ENCODE measurements at places on chromosomes 16 and 17.

DNA sequence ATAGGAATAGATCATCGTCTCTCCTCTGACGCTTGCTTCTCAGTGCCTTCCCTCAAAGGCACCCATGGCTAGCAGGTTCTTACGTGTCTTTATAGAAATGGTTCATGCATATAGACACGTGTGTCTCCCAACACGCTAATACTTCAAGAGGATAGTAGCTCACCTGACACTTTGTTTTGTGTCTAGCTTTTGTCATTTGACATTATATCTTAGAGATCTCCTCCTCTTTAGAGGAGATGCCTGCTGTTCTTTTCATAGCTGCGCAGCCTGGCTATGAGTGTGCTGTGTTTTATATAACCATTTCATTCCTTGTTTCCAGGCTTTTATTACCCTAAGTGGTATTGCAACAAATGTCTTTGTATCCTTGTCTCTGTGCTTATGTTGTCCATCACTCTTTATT is 411.7 kb downstream of the CPPED1 start:
- H3K4me1 ChIP-seq: peaks cover 11% of the 10 kb centered on the region
- H3K4me3 ChIP-seq: no peak overlapping the region

DNA sequence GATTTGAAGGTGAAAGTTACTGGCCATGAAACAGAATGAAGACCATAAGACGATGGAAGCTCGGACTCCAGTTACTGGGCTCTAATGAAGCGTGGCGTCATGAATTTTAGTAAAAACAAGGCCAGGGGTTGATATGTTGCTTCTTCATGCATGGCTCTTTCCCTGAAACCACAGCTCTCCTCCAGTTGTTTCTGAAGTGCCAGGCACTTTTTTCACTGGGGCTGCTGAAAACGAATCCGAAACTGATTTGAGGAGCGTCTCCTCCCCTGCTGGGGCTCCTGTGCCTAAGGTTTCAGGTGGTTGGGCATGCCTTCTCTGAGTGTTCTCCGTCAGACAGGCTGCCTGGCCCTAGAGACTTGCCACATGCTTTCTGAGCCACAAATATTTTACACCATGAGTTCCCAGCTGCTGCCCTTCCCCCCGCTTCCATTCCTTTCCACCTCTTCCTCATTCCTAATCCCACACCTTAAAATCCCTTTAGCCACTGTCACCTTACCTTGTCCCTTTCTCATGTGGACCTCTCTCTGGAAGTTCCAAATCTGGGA is 3.7 kb upstream of the MYL4 start:
- H3K27ac ChIP-seq: peak overlapping the region; percentile 36
- H3K36me3 ChIP-seq: no peaks in the 10 kb centered on the region
- H3K27me3 ChIP-seq: no peaks in the 10 kb centered on the region
- DNase-seq: no peak
- peaks cover 23% of the 10 kb centered on the region for H3K4me1 ChIP-seq
- no peak overlapping the region for H3K4me3 ChIP-seq

- H3K27me3 ChIP-seq: no peaks in the 10 kb centered on the region
- peaks cover 91% of the 10 kb centered on the region for H3K36me3 ChIP-seq
- H3K4me3 ChIP-seq: no peak overlapping the region
- H3K4me1 ChIP-seq: no peaks in the 10 kb centered on the region
- H3K27ac ChIP-seq: no peak overlapping the region
Observed at GRCh38 chr17:28612531-28612930, 1.5 kb downstream of the RSKR start.

DNA sequence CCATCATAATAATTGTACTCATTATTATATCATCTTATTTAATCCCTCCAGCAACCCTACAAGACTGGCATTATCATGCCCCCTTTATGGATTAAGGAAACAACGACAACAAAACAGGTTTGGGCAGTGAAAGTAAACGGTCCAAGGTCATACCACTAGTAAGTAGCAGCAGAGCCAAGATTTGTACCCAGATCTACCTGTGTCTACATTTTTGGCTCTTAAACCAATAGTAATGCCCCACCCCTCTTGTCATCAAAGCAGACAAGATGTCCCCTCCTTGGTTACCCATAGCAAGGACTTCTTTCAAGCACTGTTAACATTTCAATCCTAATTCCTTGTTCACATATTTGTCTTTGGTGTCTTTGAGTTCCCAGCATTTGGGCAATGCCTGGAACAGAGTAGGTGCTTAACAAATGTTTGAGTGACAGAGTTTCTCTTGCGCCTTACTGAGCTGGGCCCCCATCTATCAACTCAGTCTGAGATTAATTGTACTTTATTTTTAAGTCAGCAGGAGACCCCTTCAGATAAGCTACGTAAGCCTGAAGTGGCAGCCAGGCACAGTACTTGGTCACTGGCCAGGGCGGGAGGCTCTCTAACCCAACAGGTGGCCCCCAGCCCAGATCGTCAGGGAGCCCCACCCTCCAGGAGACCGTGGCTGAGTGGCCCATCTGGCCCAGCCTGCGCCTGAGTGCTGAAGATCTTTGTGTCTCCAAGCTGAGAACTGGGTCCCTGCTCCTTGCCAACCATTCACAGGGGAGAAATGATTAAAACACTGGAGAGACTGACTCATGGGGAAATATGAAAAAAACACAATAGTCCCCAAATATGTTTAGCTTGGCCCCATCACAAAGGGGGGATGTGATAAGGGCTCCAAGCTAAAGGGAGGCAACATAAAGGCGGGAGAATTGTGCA is 75.8 kb downstream of the AXIN2 start:
- no peaks in the 10 kb centered on the region for H3K4me1 ChIP-seq
- H3K4me3 ChIP-seq: no peak overlapping the region
- H3K27ac ChIP-seq: no peak overlapping the region
- no peak for DNase-seq
- H3K36me3 ChIP-seq: no peaks in the 10 kb centered on the region
- peaks cover 25% of the 10 kb centered on the region for H3K27me3 ChIP-seq

- DNase-seq: no peak
- H3K4me3 ChIP-seq: no peak overlapping the region
- H3K27me3 ChIP-seq: peaks cover 18% of the 10 kb centered on the region
- no peaks in the 10 kb centered on the region for H3K4me1 ChIP-seq
- H3K36me3 ChIP-seq: no peaks in the 10 kb centered on the region
Observed at GRCh38 chr17:33055171-33055611, 63.5 kb downstream of the SPACA3 start.
